ENCODE measurements at places on chromosomes 7 and 10.

DNA sequence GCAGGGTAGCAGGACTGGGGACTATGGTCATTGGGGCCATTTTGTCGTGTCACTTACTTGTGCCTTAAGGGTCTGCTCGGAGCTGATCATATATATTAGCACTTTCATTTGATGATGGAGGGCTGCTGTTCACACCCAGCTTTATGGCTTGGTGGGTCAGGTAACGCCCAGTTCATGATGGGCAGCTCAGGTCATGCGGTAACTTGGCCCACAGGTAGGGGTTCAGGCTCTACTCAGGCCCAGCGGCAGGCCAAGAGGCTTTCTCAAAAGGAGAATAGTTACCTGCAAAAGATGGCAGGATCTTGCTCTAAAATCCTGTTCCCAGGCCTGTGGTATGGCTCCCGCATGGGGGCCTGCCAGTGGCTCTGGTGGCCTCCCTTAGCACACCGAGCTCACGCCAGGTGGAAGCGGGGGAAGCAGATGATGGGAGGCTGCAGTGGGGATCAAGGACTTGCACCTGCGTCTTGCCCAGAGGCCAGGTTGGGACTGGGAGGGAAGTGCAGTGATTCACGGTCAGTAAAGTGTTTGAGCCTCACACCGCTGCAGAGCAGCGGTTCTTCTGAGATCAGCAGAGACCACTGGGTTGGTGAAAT lies 109.5 kb downstream of the ADCY1 start:
- DNase-seq, result no peak

GRCh38 chr7:128022631-128023532 lies 8.4 kb downstream of the LRRC4 start:
- DNase-seq, result no peak

DNA sequence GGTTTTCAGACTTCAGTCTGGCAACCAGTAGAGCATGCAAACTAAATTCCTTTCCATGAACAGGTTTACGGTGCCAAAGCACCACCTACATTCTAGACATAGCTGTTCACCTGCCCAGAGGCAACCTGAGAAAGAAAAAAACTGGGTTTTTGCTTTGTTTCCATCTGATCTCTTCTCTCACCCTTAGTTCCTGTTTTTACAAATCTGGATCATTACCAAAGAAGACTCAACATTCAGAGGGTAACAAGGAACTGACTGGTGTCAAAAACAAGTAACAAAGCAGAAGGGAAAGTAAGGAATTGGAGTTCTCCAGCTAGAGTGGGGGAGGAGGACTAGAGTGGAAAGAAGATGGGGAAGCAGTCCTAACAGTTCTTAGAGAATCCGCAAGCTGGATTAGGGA lies 36.4 kb downstream of the CPVL start:
- DNase-seq, result no peak

DNA sequence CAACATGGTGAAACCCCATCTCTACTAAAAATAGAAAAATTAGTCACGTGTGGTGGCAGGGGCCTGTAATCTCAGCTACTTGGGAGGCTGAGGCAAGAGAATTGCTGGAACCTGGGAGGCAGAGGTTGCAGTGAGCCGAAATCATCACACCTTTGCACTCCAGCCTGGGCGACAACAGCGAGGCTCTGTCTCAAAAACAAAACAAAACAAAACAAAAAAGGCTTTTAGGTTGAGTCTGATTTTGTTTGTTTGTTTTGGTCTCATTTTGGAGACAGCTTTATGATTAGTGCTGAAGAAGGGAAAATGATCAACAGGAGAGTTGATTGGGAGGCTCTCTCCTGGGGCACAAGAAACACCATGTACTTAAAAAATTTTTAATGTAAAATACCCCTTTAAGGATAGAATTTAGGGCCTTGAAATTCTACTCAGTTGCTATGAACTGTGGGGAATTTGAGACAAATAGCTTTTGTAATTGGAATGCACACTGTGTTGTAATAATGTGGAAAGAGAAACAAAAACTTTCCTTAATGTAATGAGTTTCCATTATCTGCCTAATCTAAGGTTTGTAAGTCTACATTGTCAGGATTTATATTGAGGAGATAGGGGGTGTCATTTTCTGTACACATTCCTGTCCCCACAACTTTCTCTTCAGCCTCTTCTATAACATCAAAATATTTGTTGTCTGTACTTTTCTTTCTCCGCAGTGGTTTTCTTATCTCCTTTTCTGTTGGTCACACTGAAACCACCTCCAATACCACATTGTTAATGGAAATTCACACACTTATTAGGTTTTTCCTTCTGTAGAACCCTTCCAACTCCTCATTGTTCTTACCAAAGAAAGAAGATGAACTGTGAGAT lies 41.3 kb downstream of the ARID5B start:
- DNase-seq, result no peak

DNA sequence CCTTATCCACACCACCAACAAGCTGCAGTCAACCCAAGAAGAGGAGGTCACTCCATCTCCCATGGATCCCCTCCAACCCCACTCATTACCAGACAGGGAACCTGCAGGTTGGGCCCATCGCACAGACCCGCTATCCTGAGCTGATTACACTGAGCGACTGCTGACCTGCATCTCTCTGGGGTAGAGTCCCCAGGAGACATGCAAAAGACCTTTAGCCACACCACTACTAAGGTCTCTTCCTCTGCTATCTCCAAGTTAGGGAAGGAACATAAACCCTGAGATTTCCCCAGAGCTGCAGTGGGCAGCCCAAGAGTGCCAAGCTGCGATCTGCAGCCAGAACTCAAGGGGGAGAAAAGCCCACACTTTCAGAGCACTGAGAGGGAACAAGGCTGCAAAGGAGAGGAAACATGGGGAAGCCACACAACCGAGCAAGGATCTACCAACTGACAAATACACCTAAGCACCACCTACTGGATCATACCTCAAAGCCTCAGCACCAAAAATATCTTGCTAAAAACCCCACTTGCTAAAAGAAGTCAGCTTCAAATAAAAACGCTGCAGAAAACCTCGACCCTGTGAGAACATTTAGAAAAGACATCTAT lies 298.2 kb downstream of the SORCS1 start:
- DNase-seq, result no peak

- DNase-seq, result no peak
Observed at GRCh38 chr10:102904346-102904745, 13.7 kb upstream of the CNNM2 start.

Data from HEK293T (cell line).